ENCODE measurements at places on chromosomes 12 and 14. TPM values are rescaled to one million over a fixed set of nuclear protein-coding genes. Genes with fewer than 3 reads are reported as not detected.
A peak's percentile ranks its signal among the peaks of the same experiment; 100 is the strongest.

Gene CLEC6A
- total RNA-seq: not detected

Gene RNASE1
- total RNA-seq: 87.2 TPM

Gene RHEBL1
- 0.35 TPM for total RNA-seq

Gene GPR84
- total RNA-seq: not detected

Gene TEX22
- total RNA-seq: not detected

Gene SLC38A2
- 265 TPM for total RNA-seq

Gene CDKN3
- total RNA-seq: 3.1 TPM

Gene AHNAK2
- 529 TPM for total RNA-seq

- no peak for ATAC-seq
Observed at GRCh38 chr14:57319636-57320192, 50.9 kb downstream of the AP5M1 start.

- no peak for ATAC-seq
Observed at GRCh38 chr12:65084579-65084978, 36.5 kb downstream of the WIF1 start.

DNA sequence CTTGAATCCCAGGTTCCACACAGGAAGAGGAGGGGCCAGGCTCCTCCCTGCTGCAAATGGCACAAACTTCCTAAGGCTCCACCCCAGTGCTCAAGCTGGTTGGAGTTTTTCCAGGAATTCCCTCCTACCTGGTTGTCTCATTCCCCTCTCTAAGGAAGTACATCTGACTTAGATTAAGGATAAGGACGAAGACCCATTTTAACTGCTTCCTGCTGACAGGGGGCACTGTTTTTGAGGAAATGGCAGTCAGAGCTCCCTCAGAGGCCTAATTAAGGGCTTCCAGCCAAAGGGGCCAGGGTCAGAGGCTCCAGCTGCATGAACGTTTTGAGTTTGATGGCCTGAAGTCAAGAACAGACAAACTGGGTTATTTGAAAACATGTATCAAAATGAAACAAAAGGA, 1084.7 kb downstream of the SLC6A15 start:
- no peak for ATAC-seq

GRCh38 chr14:22047115-22047514, 373.5 kb upstream of the OR4E1 start:
- ATAC-seq: no peak

- ATAC-seq: peak; percentile 70
Observed at GRCh38 chr12:53232646-53233461, 845 bp upstream of the RARG start.

GRCh38 chr14:98114946-98115345, 1157.1 kb downstream of the BCL11B start:
- no peak for ATAC-seq
